Prostate gland (tissue), 2 donors: ENCODE measurements at places on chromosomes 2 and 18. TPM values are rescaled to one million over a fixed set of nuclear protein-coding genes. Genes with fewer than 3 reads are reported as not detected.

GRCh38 chr2:221724631-221725203 is 152.6 kb upstream of the EPHA4 start:
- no peak overlapping the region for H3K4me3 ChIP-seq
- H3K27me3 ChIP-seq, result no peaks in the 10 kb centered on the region
- no peak overlapping the region for H3K27ac ChIP-seq

- H3K27ac ChIP-seq, result no peak overlapping the region
- H3K4me1 ChIP-seq, result no peaks in the 10 kb centered on the region
- H3K36me3 ChIP-seq, result no peaks in the 10 kb centered on the region
- no peak for DNase-seq
- no peaks in the 10 kb centered on the region for H3K27me3 ChIP-seq
- no peak overlapping the region for H3K4me3 ChIP-seq
Measured at GRCh38 chr18:28019425-28020108, 157.4 kb downstream of the CDH2 start.

- H3K4me1 ChIP-seq, result no peaks in the 10 kb centered on the region
- H3K27me3 ChIP-seq, result no peaks in the 10 kb centered on the region
- H3K27ac ChIP-seq, result no peak overlapping the region
- H3K36me3 ChIP-seq, result no peaks in the 10 kb centered on the region
- no peak overlapping the region for H3K4me3 ChIP-seq
- no peak for DNase-seq
Measured at GRCh38 chr2:232432598-232433184, 23.3 kb upstream of the ALPI start.

- H3K27me3 ChIP-seq, result no peaks in the 10 kb centered on the region
- no peak for DNase-seq
- peaks cover 7% of the 10 kb centered on the region for H3K36me3 ChIP-seq
- no peak overlapping the region for H3K27ac ChIP-seq
- no peak overlapping the region for H3K4me3 ChIP-seq
- no peaks in the 10 kb centered on the region for H3K4me1 ChIP-seq
Measured at GRCh38 chr18:8627107-8627472, 17.9 kb downstream of the RAB12 start.

The CPO gene
- 2.5 TPM for total RNA-seq
